Lung (tissue), 17 donors: ENCODE measurements at places on chromosomes 3 and 15.

DNA sequence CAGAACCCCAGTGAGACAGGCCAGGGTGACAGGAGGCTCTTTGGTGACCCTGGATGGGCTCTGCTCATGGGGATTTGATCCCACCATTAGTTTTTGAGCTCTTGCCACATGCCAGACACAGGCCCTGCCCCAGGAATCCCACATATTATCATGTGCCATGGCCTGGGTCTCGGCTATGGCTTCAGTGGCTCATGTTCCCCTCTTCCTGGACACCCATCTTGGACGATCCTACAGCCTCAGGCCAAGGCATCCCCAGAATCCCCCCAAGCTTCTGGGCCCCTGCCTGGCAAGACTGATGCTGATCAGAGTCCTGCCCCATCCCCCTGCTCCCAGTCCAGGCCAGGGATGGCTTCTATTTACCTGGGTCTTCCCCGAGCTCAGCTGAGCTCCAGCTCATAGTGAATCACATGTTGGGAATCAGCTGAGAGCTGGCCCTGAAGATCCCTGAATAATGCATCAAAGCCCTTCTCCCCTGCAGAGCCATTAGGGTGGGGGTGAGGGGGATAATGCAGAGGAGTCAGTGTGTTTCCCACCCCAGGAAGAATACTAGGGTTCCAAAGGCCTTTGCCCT is 50.9 kb upstream of the CHRNB4 start:
- H3K27ac ChIP-seq = no peak overlapping the region
- no peaks in the 10 kb centered on the region for H3K27me3 ChIP-seq
- no peak for DNase-seq
- no peaks in the 10 kb centered on the region for H3K36me3 ChIP-seq
- no peak overlapping the region for H3K4me3 ChIP-seq

DNA sequence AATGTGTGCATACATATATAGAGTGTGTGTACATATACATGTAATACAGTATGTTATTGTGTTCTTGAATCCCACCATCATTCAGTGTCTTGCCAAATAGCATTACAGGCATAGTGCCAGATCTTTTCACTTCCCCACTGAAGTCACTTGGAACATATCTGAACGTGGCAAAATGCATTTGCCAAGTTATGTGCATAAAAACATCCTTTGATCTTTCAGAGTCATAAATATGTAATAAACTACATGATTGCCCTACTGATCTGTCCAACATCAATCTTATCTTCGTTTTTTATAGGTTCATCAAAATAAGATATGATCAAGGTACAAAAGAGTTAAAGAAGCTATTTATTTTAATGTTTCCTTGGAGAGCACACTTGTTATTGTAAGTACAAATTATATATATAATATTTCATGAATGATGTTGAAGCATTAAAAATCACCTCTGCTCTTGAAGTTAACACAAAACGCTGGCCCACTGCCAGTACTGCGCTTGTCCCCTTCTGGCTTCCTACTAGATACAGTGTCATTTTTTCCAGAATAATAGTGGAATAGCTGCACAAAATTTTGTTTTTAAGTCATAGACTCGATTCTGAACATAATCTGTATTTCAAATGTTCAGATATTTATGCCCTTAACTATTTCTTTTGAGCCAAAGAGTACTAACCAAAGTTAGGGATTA is 549.5 kb upstream of the ARRDC4 start:
- H3K4me1 ChIP-seq = no peaks in the 10 kb centered on the region
- no peaks in the 10 kb centered on the region for H3K36me3 ChIP-seq
- no peak overlapping the region for H3K4me3 ChIP-seq
- no peak overlapping the region for H3K27ac ChIP-seq
- peak; percentile 69 for DNase-seq

GRCh38 chr3:54069961-54070360 is 52.4 kb upstream of the CACNA2D3 start:
- H3K27me3 ChIP-seq = no peaks in the 10 kb centered on the region
- H3K4me1 ChIP-seq = no peaks in the 10 kb centered on the region
- no peak for DNase-seq
- H3K4me3 ChIP-seq = no peak overlapping the region

GRCh38 chr3:34357461-34357860 is 559.0 kb downstream of the PDCD6IP start:
- no peak for DNase-seq
- H3K27ac ChIP-seq = no peak overlapping the region
- H3K4me1 ChIP-seq = no peaks in the 10 kb centered on the region
- no peaks in the 10 kb centered on the region for H3K27me3 ChIP-seq
- H3K4me3 ChIP-seq = no peak overlapping the region

DNA sequence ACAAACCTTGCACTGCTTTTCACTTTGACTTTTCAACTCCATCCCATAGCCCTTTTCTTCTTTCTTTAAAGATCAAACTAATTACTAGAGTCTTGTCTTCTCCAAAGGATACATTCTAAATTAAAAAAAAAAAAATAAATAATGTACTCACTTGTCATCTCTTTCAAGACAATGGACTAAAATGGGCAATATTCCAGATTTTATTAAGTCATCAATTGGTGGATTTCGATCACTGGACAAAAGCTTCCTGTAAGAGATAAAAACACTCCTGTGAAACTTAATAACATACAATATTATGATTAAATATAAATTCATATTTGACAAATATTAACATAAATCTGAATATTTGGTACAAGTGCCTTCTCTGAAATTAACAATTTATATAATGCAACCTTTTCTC is 34.1 kb downstream of the KPNA4 start:
- H3K4me1 ChIP-seq = no peaks in the 10 kb centered on the region
- H3K4me3 ChIP-seq = no peak overlapping the region
- H3K36me3 ChIP-seq = peaks cover 11% of the 10 kb centered on the region
- H3K27me3 ChIP-seq = no peaks in the 10 kb centered on the region
- no peak for DNase-seq
- H3K27ac ChIP-seq = no peak overlapping the region

DNA sequence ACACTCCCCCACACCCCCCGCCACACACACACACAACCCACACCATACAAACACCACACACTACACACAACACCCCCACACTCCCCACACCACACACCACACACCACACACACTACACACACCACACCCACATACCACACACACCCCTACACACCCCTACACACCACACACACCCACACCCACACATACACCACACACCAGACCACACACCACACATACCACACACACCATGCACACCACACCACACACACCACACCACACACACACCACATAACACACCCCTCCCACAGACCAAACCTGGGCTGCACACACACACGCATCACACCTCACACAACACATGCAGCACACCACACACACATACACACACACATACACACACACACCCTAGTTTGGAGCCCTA is 1.8 kb upstream of the RASGRF1 start:
- peaks cover 63% of the 10 kb centered on the region for H3K27me3 ChIP-seq
- no peaks in the 10 kb centered on the region for H3K4me1 ChIP-seq
- no peak for DNase-seq
- H3K4me3 ChIP-seq = no peak overlapping the region
- no peak overlapping the region for H3K27ac ChIP-seq
- H3K36me3 ChIP-seq = no peaks in the 10 kb centered on the region
